ENCODE measurements at places on chromosomes 4 and X.

- DNase-seq, result no peak
These were observed 64.2 kb upstream of the ADRA2C start for GRCh38 chr4:3701736-3702560.

GRCh38 chr4:173265751-173266150 lies 68.4 kb downstream of the HMGB2 start:
- DNase-seq, result no peak

DNA sequence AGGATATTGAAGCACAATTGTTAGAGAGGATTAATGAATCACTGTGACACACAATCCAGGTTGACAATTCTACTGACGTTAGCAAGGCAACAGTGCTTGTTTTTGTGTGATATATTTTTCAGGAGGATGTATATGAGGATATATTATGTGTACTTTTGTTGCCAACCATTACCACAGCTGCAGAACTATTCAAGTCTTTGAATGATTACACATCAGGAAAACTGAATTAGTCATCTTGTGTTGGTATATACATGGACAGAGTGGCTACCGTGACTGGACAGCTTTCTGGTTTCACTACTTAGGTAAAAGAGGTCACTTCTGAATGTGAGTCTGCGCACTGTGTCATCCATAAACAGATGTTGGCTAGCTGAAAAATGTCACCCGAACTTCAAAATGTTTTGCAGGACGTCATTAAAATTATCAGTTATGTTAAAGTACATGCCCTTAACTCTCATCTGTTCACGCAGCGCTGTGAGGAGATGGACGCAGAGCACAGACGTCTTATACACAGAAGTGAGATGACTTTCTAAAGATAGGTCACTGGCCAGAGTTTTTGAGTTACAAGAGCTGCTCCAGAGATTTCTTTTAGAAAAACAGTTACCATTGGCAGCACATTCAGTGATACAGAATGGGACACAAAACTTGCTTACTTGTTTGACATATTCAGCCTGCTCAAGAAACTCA lies 69.0 kb downstream of the MRPL1 start:
- DNase-seq, result no peak

DNA sequence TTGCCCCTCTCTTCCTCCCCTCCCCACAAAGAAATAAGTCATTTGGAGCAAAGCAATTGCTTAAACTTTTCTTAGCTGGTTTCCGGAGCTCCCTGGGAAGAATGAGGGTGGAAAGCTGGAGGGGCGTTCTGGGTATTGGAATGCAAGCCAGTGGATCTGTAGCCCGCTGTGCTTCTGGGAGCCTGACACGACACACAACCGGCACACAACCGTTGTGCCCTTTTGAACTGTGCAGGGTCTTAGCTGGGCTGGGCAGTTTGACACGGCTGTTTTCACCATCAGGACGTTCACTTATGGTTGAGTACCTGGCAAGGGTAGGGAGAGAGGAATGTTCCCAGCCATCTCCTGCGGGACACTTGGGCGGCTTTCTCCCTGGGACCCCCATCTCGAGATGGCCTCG lies 38.3 kb downstream of the SHROOM2 start:
- no peak for DNase-seq

DNA sequence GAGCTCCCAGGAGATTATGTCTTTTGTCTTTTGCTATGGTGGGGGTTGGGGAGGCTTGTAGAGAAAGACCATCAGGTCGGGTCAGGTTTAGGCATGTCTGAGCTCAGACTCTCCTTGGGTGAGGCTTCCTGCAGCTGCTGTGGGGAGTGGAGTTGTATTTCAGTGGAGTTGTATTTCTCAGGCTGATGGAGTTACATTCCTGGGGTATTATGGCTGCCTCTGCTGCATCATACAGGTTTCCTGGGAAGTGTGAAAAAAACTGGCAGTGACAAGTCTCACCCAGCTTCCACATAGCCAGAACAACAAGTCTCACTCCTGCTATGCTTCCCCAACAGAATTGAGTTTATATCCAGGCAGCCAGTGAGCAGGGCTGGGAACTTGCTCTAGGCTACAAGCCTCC lies 119.3 kb downstream of the VSIG4 start:
- no peak for DNase-seq

- DNase-seq, result no peak
These were observed 128.7 kb upstream of the TLL1 start for GRCh38 chr4:165744370-165744769.

GRCh38 chrX:15786915-15787314 lies 3.4 kb upstream of the ZRSR2 start:
- DNase-seq, result no peak

- DNase-seq, result no peak
These were observed 116.7 kb upstream of the STOX2 start for GRCh38 chr4:183788308-183788905.

- DNase-seq, result no peak
These were observed 232.3 kb downstream of the FRMPD4 start for GRCh38 chrX:12370497-12370986.

DNA sequence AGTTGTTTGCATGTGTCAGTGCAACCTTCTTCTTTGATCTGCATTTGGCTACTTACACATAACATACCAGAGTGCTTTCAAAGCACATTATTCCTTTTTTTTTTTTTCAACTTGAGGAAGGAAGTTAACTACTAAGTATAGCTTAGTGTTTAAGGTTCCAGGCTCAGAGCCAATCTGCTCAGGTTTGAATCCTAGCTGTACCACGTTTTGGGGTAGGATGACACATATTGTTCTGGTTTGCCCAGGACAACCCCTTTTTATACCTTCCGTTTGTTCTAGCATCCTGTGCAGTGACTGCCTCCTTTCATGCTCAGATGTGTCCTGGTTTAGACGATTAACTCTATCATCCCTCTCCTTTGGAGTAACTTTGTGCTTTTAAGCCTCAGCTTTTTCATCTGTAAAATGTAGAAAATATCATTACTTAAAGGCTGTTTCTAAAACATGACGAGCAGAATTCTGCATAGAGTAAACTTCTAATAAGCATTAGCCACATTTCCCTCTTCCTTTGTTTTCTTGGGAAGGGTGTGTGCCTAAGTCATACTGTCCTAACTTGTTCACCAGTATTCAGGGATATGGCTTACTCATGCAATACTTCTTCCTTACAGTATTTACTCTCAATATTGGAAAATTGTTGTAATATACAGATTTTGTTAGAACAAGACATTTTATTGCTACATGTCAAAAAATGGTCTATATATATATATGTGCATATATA lies 281.3 kb downstream of the C4orf33 start:
- no peak for DNase-seq
